IMR-90 (cell line): ENCODE measurements at places on chromosomes 2 and 18. TPM values are rescaled to one million over a fixed set of nuclear protein-coding genes. Genes with fewer than 3 reads are reported as not detected.

Gene NDC80
- 11.8 and 15.3 TPM in 2 replicates for total RNA-seq

Gene EVX2
- total RNA-seq, result not detected in 2 replicates

Gene CYS1
- under 0.01 and 0.28 TPM in 2 replicates for total RNA-seq

Gene MAP3K19
- not detected in 2 replicates for total RNA-seq

Gene CNTNAP5
- not detected in 2 replicates for total RNA-seq

Gene CIDEA
- total RNA-seq, result not detected in 2 replicates

Gene SH3RF3
- total RNA-seq, result 3.4 and 3.9 TPM in 2 replicates

Gene LYG1
- not detected in 2 replicates for total RNA-seq

Gene IMPA2
- total RNA-seq, result 4.7 and 5.4 TPM in 2 replicates

Gene ATOH8
- total RNA-seq, result 7.8 and 7.9 TPM in 2 replicates

Gene UCN
- total RNA-seq, result not detected in 2 replicates

Gene C2orf15
- under 0.01 TPM in 1 of 2 replicates, not detected in the other for total RNA-seq

Gene TYW5
- total RNA-seq, result 3.8 and 6.9 TPM in 2 replicates

Gene PIEZO2
- total RNA-seq, result 3.3 and 4.1 TPM in 2 replicates

Gene LAMA3
- total RNA-seq, result 0.18 and 0.28 TPM in 2 replicates

- H3K27ac ChIP-seq, result peak overlapping the region; percentile 33; the same call in 1 of the 2 replicates
- peak; percentile 11 for DNase-seq
- H3K36me3 ChIP-seq, result no peaks in the 10 kb centered on the region
- no peak overlapping the region for H3K4me3 ChIP-seq
Measured at GRCh38 chr2:127081826-127082633, 24.9 kb downstream of the BIN1 start.

GRCh38 chr18:75691483-75691882 lies 264.0 kb upstream of the SMIM21 start:
- H3K27ac ChIP-seq, result no peak overlapping the region
- H3K27me3 ChIP-seq, result no peaks in the 10 kb centered on the region; the same call in 1 of the 2 replicates
- no peaks in the 10 kb centered on the region for H3K36me3 ChIP-seq
- H3K4me1 ChIP-seq, result no peaks in the 10 kb centered on the region

DNA sequence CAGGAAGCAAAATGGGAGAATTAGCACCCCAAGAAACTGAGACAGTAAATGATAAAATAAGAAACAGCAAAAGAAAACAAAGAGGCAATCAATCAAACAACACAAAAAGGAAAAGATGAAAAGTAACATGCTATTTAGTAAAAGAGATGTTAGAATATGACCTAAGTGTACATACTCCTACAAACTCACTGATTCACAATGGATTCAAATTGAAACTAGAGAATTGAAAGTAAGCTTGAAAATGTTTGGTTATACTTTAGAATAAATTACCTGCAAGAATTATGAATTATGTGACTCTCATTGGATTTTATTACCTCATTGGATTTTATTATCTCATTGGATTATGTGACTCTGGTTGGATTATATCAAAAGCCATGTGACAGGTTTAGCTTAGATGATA lies 22.8 kb upstream of the CCNYL1 start:
- H3K36me3 ChIP-seq, result no peaks in the 10 kb centered on the region
- peaks cover 4% of the 10 kb centered on the region for H3K4me1 ChIP-seq
- H3K27ac ChIP-seq, result no peak overlapping the region
- no peak overlapping the region for H3K4me3 ChIP-seq
- no peaks in the 10 kb centered on the region for H3K27me3 ChIP-seq
- no peak for DNase-seq

DNA sequence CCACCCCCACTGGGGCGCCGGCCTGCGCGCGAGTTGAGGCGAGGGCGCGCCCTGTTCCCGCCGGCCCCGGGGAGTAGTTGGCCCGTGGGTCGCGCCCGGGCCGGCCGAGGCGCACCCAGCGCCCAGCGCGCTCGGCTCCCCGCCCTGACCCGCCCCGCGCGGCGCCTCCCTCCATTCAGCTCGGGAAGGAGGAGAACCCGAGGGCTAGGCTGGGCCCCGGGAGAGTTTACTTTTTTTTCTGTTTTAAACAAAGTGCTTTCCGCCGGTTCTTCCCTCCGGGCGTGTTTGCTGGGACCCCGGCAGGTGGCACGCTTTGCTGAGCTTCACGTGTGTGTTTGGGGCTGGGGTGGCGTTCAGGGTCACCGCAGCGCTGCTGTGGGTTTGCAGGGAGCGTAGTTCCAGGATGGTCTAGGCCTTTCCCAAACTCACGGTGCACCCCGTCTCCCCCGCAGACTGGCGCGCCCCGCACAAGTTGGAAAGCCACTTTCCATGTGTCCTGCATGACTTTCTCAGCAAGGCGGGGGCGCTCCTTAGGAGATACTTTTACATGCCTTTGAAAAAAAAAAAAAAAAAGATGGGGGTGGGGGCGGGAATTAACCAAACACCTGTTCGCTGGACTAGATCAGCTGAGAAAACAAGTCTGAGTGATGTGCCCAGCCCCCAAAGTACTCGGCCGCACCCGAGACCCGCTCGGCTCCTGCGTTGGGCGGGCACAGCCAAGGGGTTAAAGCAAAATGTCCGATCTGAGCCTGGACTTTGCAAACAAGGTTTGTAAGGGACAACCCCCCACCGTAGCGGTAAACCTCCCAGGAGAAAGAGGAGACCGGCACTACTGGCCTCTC lies 825 bp downstream of the ITGA6 start:
- peaks cover 7% of the 10 kb centered on the region for H3K4me1 ChIP-seq
- no peaks in the 10 kb centered on the region for H3K36me3 ChIP-seq
- H3K27me3 ChIP-seq, result peaks cover 5% of the 10 kb centered on the region; the same call in 1 of the 2 replicates
- H3K27ac ChIP-seq, result peak overlapping the region; percentile 17; the same call in 1 of the 2 replicates
- H3K4me3 ChIP-seq, result peak overlapping the region; percentile 82

DNA sequence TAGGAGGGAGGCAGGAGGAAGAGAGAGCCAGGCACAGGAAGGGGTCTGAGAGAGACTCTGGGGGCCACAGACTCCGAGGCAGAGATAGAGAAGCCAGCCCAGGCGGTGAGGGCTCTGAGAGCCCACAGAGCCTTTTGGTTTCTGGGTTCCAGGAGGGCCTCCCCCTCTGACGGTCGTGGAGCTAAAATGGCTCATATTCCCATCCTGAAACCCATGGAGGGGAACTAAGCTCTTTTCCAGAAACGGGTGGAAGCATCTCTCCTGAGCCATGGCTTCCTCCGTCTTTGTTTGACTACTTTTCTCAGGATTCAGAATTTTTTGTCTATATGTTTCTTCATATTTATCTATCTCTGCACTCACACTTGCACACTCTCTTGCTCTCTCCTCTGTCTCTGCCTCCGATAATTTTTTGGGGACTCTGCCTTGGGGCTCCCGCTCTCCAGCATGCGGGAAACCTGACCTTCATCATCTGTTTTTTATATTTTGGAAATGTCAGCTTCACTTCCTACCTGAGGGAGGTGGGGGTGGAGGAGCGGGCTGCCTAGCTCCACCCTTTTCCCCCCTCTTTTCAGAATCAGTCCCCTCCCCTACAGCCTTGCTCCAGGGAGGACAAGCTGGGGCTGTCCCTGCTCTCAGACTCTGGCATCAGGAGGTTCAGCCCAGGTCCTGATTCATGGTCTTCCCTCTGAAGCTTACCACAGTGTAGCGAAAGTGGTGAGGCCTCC lies 5.0 kb upstream of the PKDCC start:
- H3K27ac ChIP-seq, result no peak overlapping the region
- H3K27me3 ChIP-seq, result peaks cover 19% of the 10 kb centered on the region
- H3K4me1 ChIP-seq, result peaks cover 12% of the 10 kb centered on the region; the same call in 1 of the 2 replicates
- H3K4me3 ChIP-seq, result no peak overlapping the region

DNA sequence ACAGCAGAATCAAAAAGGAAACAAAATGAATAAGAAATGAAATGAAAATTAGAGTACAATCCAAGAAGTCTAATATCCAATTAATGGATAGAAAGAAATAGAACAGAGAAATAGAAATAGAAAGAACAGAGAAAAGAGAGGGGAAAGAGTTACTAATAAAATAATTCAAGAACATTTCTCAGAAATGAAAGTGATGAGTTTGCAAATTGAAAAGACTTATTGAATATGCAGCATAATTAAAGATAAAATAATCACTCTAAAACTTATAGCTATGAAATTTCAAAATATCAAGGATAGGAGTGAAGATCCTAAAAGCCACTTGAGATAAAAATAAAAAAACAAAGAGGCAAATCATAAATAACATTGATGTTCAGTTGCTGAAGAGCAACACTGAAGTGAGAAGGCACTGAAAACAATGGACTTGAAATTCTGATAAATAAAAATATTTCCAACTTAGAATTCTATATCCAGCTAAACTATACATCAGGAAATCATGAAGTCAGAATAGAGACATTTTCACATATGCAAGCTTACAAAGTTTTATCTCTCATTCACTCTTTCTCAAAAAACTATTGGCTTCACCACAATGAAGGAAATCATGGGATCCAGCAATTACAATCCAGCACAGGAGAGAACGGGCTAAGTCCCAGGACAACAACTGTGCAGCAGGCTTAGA lies 155.9 kb upstream of the SPATS2L start:
- H3K36me3 ChIP-seq, result no peaks in the 10 kb centered on the region
- H3K27me3 ChIP-seq, result no peaks in the 10 kb centered on the region
- no peak overlapping the region for H3K27ac ChIP-seq
- DNase-seq, result no peak
- no peaks in the 10 kb centered on the region for H3K4me1 ChIP-seq

DNA sequence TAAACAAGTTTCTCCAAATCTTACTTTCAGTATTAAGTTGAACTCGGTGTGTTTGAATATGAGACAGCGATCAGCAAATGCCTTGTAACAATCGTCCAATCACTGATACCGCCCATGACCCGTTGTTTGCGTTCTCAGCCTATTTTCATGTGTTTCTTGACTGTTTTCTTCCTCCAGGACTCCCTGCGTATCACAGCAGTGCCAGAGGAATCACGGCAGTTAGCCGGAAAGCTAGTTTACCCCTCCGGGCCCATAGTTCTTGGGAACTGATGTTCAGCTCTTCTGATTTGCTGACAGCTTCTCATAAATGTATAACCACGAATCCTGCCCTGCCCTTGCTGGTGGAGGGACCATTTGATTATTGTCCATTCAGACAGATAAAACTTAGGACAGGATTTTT lies 42.2 kb upstream of the TPO start:
- no peaks in the 10 kb centered on the region for H3K4me1 ChIP-seq
- no peaks in the 10 kb centered on the region for H3K36me3 ChIP-seq
- H3K27me3 ChIP-seq, result no peaks in the 10 kb centered on the region
- no peak for DNase-seq

DNA sequence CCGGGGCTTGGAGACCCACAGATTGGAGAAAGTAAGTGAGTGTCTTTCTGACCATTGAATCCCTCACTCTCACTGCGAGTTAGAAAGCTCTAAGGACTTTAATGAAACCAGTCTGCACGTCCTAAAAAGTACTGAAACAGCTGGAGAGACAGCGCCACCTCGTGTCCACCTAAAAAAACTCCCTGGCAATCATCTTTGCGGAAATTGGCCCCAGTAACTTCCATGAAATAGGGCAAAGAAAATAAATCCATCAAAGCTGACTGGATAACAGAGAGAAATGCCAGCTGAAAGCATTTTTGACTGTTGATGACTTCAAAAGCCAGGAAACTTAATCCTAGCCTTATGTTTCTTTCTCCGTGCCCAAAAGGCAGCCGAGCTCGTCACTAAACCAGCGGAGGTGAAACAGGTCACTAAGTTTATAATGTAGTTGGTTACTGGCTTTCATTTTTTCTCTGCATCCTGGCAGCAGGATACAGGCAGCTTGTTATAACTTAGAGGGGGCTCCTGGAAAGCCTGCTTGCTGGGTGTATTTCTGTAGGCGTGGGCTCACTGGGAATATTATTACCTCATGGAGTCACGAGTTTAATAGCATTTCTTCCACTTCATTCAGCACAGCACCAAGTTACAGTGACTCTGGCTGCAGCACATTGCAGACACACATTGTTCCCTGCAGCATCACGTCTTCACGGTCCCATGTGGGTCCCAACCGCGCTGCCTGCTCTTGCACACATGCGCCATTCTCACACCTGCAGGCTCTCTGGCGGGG lies 266.5 kb downstream of the HRH4 start:
- no peaks in the 10 kb centered on the region for H3K36me3 ChIP-seq
- no peaks in the 10 kb centered on the region; the same call in 1 of the 2 replicates for H3K27me3 ChIP-seq
- no peak overlapping the region for H3K4me3 ChIP-seq
- H3K4me1 ChIP-seq, result peaks cover 10% of the 10 kb centered on the region
- peak; percentile 86 for DNase-seq

GRCh38 chr2:37643730-37644078 lies 27.7 kb downstream of the CDC42EP3 start:
- peaks cover 51% of the 10 kb centered on the region for H3K36me3 ChIP-seq
- no peak overlapping the region for H3K4me3 ChIP-seq
- no peak for DNase-seq
- no peaks in the 10 kb centered on the region for H3K27me3 ChIP-seq
- H3K27ac ChIP-seq, result no peak overlapping the region

- no peak overlapping the region for H3K27ac ChIP-seq
- no peaks in the 10 kb centered on the region for H3K4me1 ChIP-seq
- peak; percentile 26 for DNase-seq
- peaks cover 92% of the 10 kb centered on the region for H3K27me3 ChIP-seq
- no peaks in the 10 kb centered on the region for H3K36me3 ChIP-seq
Measured at GRCh38 chr18:57437766-57438671, 2.8 kb downstream of the ONECUT2 start.

DNA sequence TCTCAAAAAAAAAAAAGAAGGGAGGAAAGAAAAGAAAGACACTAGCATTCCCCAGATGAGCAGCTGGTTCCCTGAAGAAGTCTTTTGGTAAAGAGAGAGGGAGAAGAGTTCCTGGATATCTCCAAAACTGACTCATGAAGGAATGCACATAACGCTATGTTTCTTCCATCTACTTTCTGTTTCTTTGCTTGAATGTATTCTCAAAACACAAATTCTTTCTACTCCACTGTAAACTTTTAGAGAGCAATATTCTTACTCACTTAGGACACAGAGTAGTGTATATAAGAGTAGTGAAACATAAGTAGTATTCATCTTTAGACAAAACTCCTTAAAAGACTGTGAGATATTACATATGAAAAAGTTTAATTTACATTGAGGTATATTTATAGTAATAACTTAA lies 64.2 kb downstream of the TRIP12 start:
- H3K4me1 ChIP-seq, result peaks cover 8% of the 10 kb centered on the region
- H3K27me3 ChIP-seq, result no peaks in the 10 kb centered on the region
- peaks cover 15% of the 10 kb centered on the region for H3K36me3 ChIP-seq
- H3K27ac ChIP-seq, result no peak overlapping the region; the same call in 1 of the 2 replicates
- no peak overlapping the region for H3K4me3 ChIP-seq
- DNase-seq, result peak; percentile 82

DNA sequence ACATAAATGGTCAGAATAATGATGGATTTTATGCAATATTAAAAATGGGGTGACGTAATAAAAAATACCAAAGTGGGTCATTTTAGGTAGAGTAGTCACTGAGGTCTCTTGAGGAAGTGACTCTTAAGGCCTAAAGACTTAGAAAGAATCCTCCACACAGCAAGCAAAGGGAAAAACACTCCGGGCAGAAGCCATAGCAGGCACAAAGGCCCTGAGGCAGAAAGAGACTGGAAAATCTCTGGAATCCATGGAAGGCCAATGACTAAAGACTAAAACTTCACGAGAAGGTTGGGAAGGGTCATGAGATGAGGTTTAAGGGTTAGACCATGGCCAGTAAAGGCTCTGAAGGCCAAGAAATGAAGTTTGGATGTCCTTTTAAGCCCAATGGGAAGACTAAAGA lies 36.9 kb downstream of the MAIP1 start:
- H3K36me3 ChIP-seq, result no peaks in the 10 kb centered on the region
- peaks cover 8% of the 10 kb centered on the region; the same call in 1 of the 2 replicates for H3K4me1 ChIP-seq
- no peak for DNase-seq

- H3K27me3 ChIP-seq, result no peaks in the 10 kb centered on the region
- H3K27ac ChIP-seq, result no peak overlapping the region
- H3K36me3 ChIP-seq, result no peaks in the 10 kb centered on the region
- no peaks in the 10 kb centered on the region for H3K4me1 ChIP-seq
Measured at GRCh38 chr2:72815655-72816278, 10.1 kb downstream of the EXOC6B start.

- DNase-seq, result peak; percentile 25
- no peaks in the 10 kb centered on the region for H3K36me3 ChIP-seq
- H3K27ac ChIP-seq, result no peak overlapping the region
- H3K4me3 ChIP-seq, result no peak overlapping the region
Measured at GRCh38 chr2:47602996-47603395, 179.9 kb upstream of the MSH6 start.
